ENCODE measurements at places on chromosomes 7 and 10.

DNA sequence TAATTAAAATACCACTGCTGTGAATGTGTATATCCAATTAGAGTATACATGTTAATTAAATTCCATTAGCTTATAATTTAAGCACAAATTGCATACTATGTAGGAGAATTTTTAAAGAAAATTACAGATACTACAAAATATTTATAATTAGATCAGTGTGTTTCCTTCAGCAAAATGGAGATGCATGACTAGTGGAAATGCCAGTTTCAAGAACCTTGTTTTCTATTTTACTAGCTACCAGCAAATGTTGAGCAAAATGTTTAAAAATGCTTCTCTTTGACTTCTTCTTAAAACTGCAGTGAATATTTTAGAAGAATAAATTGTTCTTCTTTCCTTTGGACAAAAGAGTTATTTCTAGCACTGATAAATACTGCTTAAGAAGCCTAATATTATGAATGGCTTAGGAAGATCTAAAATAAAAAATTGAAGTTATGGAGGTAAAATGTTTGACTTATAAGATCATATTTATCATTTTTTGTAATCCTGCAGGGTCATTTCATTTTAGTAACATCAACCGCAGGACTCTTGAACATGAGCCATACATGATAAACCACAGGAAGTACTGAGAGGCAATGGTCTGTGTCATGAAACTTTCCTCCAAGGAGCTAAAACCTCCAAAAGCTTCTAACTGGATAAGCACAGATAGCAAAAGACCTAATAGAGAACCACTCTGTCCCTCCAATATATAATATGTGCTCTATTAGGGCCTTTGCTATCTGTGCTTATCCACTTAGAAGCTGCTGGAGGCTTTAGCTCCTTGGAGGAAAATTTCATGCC is 1066.0 kb upstream of the CELF2 start:
- DNase-seq = no peak

DNA sequence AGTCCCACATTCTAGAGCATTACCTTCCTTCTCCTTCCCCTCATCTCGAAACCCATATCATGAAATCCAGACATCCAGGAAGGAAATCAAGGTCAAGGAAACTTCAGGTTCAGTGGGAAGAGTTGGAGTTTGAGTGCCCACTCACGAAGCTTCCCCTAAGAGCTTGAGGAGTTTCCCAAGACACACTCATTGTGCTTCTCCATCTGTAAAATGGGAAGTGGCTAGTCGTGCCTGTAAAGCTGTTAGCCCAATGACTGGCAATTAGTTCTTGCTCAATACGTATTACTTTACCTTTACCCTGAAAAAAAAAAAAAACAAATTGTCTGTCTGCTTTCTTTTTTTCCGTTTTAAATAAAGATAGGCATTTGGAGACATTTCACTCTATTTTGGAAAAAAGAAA is 42.3 kb downstream of the GPAM start:
- DNase-seq = no peak

GRCh38 chr7:110750931-110751605 is 339.9 kb upstream of the LRRN3 start:
- no peak for DNase-seq

GRCh38 chr10:93579089-93579488 is 12.6 kb downstream of the FFAR4 start:
- DNase-seq = no peak

DNA sequence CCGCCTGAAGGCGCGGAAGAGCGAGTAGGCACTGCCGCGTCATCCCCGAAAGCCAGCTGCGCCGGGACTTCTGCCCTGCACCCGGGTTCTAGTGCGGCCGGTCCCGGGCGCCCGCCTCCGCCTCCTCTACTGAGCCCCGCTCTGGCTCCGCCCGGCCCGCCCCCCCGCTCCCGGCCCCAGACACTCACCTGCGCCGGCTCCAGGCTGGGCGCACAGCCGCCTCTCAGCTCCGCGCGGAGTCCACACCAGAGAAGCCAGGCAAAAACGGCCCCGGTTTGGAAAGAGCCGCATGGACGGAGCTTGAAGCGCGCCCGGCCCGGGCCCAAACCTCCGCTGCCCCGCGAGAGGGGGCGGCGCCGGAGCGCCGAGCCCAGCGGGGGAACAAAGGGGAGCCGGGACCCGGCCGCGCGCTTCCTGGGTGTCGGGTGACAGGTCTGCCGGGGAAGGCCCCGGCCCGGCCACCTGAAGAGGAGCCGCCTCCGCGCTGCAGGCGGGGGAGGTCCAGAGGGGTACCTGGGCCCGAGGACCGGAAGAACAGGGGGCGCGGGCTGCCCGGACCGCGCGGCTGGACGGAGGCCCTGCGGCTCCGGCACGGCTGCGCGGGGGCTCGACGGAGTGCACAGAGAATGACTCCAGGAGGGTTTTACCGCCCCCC is 168.2 kb downstream of the NRF1 start:
- DNase-seq = peak; percentile 88

DNA sequence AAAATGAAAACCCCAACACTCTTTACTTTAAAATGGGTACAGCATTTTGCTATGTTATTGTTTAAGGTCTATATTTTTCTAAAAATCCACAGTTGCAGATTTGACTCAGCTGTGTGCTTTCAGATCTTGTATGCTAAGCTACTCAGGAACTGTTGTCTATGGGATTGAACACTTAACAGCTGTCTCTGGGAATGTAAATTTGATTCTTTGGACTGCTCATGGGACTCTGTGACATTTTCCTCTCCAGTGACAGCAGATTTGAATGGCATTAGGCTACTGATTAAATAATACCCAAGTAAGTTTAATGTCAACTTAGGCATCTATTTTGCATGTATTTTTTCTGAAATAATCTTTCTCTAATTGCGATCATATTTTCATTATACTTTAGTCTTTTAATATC is 1.7 kb upstream of the CD36 start:
- no peak for DNase-seq

DNA sequence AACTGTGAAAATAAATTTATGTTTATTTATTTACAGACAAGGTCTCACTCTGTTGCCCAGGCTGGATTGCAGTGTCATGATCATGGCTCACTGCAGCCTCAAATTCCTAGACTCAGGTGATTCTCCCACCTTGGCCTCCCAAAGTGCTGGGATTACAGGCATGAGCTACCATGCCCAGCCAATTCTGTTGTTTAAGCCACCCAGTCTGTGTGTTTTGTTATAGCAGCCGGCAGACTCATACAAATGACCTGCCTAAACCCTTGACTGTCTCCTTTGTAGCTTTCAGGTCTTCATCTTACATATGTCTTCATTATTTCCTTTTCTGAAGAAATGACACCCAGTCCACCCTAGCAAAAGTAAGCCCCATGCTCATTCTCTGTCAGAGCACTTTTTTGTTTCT is 43.8 kb upstream of the KMT2C start:
- DNase-seq = no peak

DNA sequence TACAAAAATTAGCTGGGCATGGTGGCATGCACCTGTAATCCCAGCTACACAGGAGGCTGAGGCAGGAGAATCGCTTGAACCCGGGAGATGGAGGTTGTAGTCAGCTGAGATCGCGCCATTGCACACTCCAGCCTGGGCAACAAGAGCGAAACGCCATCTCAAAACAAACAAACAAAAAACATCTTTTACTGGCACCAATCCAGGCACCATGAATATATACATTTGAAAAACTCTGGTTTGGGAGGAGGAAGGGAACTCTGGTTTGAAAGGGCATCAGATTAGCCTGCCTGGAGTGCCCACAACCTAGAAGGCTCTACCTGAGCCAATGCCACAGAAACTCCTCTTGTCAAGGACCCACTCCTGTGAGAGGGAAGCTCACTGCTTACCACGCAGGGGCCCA is 15.9 kb downstream of the POLL start:
- no peak for DNase-seq

- no peak for DNase-seq
These were observed 346.9 kb downstream of the RNLS start for GRCh38 chr10:88236121-88236743.

DNA sequence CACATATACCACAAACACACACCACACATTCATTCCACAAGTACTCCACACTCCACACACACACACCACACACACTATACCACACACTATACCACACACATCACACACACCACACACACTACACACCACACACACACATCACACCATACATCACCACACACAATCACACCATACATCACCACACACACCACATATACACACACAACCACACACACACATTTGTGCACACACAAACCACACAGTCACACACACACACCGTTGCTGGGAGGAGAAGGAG is 112.8 kb downstream of the PTPN20 start:
- DNase-seq = no peak

DNA sequence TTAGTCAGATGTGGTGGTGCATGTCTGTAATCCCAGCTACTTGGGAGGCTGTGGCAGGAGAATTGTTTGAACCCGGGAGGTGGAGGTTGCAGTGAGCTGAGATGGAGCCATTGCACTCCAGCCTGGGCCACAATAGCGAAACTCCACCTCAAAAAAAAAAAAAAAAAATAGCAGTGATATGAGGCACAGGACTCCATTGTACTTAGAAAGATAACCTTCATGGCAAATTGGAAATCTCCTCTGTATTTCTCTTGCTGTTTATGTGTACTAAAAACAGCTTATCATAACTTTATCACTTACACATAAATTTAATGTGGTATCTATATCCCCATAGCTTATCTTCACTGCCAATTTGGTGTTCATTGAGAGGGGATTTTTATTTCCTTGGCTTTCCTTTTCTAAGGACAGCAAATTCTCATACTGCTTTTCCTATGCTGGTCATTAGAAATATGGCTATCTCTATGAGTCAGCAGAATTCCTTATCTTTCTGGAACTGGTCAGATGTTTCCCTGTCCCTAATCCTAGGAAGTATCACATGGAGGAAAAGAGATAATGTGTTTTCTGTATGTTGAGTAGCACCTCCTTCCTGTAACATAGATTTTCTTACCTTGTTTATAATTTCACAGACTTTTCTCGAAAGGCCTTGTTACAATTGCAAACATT is 40.6 kb upstream of the ZEB1 start:
- DNase-seq = no peak

DNA sequence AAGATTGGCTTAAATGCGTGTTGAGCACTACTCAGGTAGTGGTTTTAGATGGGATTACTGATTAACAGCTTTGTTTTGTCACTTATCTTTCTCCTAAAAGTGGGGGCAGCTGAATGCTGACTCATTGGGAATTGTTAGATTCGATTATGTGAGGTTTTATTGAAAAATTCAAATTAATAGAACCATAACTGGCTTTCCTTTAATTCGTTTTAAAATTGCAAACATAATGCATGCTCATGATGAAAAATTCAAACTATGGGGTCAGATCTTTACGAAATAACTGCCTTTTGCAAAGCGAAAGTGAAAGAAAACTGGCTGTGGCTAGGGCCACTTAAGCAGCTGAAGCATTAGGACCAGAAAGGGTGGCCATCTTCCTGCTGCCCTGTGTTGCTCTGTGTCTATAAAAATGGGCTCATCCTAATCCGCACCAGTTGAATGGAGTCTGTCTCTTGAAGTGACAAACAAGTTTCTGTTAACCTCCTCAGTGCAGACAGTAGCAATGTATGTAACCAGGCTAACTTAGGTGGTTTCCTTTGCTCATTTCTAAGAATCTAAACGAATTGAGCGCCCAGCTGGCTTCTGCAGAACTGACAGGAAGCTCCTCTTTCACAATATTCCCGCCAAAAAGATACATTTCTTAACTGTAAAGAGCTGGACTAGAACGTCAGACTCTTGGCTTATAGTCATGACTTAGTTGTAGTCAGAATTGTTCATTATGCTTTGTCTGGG is 27.8 kb downstream of the DENND10 start:
- DNase-seq = peak; percentile 53

GRCh38 chr10:103558911-103559310 is 65.4 kb downstream of the NEURL1 start:
- no peak for DNase-seq

- DNase-seq = peak; percentile 54
These were observed 65.8 kb downstream of the CDK13 start for GRCh38 chr7:40015790-40016296.

DNA sequence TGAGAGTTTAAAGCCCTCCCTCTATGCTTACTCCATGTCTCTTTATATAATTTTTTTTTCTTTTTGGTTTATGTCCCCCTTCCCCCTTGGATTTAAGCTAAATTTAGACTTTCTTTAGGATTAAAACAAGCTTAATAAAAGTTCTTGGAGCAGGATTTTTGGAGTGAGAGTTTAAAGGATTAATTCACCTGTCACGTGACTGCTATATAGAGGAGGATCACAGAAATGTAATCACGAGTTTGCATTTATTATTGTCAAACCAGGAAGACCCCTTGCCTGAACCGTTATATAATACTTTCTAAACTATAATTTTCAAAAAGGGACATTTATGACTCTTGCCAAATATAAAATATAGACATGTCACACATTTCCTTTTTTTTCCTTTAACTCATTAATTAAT is 78.1 kb upstream of the IMMP2L start:
- no peak for DNase-seq

DNA sequence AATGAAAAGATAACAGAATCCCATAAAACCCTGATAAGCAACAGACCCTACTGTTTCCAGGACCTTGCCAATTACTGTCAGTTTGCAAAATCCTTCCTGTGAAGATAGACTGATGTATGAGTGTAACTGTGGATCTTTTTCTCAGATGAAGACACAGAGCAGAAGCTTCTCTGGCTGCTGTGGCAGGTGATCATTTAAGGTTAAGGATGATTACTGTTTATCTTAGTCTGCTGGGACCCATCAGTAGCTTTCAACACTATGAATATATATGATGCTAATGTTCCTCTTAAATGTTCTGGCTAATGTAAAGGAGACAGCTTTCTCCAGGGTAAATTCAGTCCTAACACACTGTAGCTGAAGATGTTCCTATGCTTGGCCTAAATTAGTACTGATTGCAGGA is 56.0 kb upstream of the CTTNBP2 start:
- no peak for DNase-seq

GRCh38 chr10:88702848-88703597 is 3.0 kb upstream of the LIPK start:
- no peak for DNase-seq

GRCh38 chr7:32905175-32905662 is 13.7 kb upstream of the KBTBD2 start:
- no peak for DNase-seq

DNA sequence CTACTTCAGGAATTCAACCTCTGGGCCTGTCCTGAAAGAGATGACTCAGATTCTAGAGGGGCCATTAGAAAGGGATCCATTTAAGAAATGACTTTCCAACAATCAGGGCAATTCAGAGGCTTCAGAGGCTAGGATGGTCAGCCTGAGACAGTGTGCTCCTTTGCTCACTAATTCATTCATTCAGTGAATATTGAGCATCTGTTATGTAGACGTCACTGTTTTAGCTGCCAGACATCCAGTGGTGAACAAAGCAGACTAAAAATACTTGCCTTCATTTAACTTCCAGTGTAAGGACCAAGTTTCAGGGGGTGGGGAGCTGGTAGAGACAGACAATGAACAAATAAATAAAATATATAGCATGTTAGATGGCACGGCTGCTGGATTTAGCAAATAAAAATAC is 1.6 kb downstream of the KIAA1217 start:
- DNase-seq = no peak

- DNase-seq = no peak
These were observed 15.7 kb downstream of the BPGM start for GRCh38 chr7:134662166-134662870.

- no peak for DNase-seq
These were observed 35.6 kb downstream of the YKT6 start for GRCh38 chr7:44236333-44236728.

- no peak for DNase-seq
These were observed 60.4 kb upstream of the FAM20C start for GRCh38 chr7:131781-132482.

- no peak for DNase-seq
These were observed 58.1 kb upstream of the DGKI start for GRCh38 chr7:137904833-137905232.

Measured in GM20000 (cell line).